NCI-H345 (cell line): ENCODE measurements at places on chromosomes 13 and 19.
A peak's percentile ranks its signal among the peaks of the same experiment; 100 is the strongest.

DNA sequence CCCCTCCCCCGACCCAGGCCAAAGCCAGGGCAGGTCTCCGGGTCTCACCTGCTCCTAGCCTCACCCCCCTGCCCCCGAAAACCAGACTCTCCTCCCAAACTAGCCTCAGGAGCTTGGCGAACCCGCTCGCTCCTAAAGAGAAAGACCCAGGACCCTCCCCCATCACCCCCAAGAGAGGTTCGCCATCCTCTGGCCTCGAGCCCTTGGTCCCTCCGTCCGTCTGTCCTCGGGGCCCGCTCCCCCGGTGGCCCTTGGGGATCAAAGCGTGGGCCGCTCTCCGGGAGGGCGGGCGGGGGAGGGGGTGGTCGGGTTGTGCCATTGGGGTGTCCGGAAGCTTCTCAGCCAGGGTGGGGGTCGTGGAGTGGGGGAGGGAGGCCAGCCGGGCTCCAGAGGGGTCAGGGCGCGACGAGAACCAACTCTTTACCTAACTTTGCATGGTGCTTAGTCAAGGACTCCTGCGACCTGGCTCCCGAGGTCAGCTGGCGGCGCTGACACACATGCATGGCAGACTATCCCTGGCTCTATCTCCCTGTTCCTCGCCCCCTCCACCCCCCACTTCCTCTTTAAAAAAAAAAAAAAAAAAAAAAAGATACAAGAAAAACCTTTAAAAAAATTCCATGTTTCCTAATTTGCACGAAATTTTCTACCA, 15.6 kb downstream of the SMIM24 start:
- no peak for DNase-seq

- peak; percentile 4 for DNase-seq
Observed at GRCh38 chr13:65292488-65292901, 1937.6 kb downstream of the PCDH9 start.

GRCh38 chr19:16112778-16113177, 1.1 kb downstream of the RAB8A start:
- no peak for DNase-seq

- no peak for DNase-seq
Observed at GRCh38 chr13:40207001-40207478, 459.4 kb downstream of the FOXO1 start.

GRCh38 chr19:35170359-35171061, 16.0 kb downstream of the FXYD5 start:
- DNase-seq = no peak

DNA sequence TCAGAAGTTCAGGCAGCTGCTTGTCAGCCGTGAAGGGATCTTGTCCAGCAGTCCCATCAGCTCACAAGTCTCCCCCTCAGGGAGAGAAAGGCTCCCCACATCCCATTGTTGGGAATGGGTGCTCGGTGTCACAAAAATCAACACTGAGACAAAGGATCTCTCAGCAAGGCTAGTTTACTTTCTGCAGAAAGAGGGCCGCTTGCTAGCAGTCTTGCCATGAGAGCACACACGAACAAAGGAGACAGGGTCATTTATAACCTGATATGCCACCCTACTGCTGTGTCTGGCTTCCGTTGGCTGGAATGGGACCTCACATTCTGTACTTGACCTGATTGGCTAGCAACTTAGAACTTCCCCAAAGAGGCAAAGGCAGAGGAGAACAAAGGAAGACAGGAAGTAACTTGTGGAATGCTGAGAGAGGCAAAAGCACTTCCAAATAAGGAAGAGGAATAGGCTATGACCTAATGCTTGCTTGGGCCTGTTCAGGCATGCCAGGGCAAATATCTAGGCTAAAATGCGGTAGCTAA, 8.7 kb upstream of the IGFL3 start:
- DNase-seq = peak; percentile 89

DNA sequence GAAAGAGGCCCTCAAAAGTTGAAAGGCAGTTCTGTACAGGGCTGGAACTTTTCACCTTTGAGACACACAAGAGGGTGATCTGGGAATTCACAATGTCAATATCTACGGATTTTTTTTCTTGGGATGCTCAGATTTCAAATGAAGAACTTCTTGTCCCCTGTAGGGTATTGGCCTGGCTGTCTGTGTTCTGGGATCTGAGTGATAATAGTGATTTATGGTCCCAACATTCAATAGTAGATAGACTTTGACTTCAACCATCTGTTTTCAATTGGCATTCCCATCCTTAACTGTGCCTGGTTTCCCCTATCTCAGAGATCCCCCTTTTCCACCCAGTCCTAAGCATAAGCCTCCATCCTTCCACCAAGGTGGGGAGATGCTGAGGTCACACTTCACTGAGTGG, 274.1 kb downstream of the COG6 start:
- DNase-seq = no peak

- no peak for DNase-seq
Observed at GRCh38 chr13:107322228-107322627, 754.3 kb upstream of the ARGLU1 start.

DNA sequence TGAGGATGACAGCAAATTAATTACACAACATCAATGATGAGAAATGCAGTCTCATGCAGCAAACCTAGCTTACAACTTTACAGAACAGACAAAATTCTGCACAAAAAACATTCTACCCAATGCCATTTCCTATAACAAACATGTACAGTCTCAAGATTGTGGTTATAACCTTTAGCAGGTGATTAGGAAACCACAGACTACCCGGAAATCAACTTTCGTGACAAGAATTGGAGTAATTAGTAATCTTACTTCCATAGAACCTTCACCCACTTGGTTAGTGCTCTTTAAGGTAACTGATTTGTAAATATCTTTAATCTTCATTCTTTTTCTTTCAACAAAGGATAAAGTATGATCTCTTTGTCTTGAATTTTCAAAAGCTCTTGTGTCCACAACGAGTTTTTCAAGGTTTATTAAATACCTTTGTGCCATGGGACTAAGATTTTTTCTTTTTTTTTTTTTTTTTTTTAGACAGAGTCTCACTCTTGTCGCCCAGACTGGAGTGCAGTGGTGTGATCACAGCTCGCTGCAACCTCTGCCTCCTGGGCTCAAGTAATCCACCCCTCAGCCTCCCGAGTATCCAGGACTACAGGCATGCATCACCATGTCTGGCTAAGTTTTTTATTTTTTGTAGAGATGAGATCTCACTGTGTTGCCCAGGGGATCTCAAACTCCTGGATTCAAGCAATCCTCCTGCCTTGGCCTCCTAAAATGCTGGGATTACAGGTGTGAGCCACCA, 78.8 kb downstream of the MAP4K1 start:
- DNase-seq = no peak
